Mucosa of descending colon (tissue), 3 donors: ENCODE measurements at places on chromosomes 4 and X. TPM values are rescaled to one million over a fixed set of nuclear protein-coding genes. Genes with fewer than 3 reads are reported as not detected.

The RXFP1 gene
- total RNA-seq: 0.27 TPM

The SLC9B1 gene
- total RNA-seq: not detected

The TMSB15C gene
- 0.87 TPM for total RNA-seq

The PDLIM3 gene
- 8.9 TPM for total RNA-seq

DNA sequence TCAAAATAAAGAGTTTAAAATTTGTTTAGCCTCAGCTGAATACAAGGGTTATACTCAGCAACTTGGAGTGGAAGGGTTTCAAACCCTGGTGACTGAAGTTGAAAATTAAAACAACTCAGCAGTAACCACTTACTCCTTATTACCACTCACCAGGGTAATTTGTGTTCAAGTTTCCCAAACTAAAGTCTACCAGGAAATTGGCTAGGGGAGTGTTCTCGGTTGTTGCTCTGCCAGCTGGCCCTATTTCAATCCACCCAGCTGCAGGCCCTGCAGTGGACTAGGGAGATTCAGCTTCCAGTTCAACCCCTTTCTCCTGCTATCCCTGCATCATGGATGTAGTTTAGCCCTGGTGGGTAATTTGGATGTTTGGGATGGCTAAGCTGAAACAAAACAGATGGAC, 37.8 kb upstream of the EXOC1L start:
- DNase-seq: peak; percentile 71

GRCh38 chr4:41865306-41865980, 69.8 kb upstream of the TMEM33 start:
- no peak for DNase-seq

- DNase-seq: no peak
Observed at GRCh38 chr4:159018062-159018629, 84.7 kb upstream of the RAPGEF2 start.

DNA sequence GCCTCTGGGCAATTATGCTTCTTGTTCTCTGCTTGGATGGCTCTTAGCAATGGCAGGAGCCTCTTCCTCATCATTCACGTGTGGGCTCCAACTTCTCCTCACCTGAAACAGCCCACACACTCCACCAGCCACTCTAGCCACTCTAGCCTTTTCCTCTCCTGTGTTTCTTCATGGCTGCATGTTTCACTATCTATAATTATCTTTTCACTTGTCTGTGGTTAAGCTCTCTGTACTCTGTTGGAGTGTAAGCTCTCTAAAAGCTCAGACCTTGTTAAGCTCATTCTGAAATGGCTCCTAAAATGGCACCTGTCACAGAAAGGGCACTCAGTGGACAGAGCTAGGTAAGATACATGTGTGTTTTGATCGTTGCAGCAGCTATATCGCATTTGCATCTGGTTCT, 80.0 kb downstream of the SH3KBP1 start:
- DNase-seq: no peak

GRCh38 chrX:71301195-71301924, at the start of gene ITGB1BP2:
Gene ITGB1BP2, plus strand, starts transcription at chrX:71301750. Its CDS starts 57 bp downstream, at chrX:71301807.
- DNase-seq: no peak
